CD4-positive, alpha-beta memory T cell (primary cell): ENCODE measurements at places on chromosomes 2 and 18. TPM values are rescaled to one million over a fixed set of nuclear protein-coding genes. Genes with fewer than 3 reads are reported as not detected.

CPS1 gene
- not detected for total RNA-seq

REG1B gene
- not detected for total RNA-seq

VWC2L gene
- total RNA-seq: not detected

COL4A3 gene
- total RNA-seq: not detected

SCN2A gene
- not detected for total RNA-seq
